ENCODE measurements at places on chromosomes 4 and X.

DNA sequence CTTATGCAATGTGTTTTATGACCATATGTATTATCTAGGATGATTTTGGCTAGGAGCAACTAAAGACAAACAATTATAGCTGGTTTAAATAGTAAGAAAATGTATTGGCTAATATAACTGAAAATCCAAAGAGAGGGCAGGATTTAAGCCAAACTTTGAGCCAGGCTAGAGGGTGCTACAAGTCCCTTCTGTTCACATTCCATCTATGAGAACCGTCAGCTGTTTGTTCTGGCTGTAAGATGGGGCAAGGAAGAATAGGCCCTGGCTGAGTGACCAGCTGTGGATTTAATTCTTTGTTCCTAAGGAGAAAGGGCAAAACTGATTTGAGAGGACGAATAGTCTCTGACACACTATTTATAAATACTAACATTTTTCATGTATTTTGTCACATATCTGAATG, 79.2 kb upstream of the UGT8 start:
- DNase-seq: no peak

- DNase-seq: no peak
Measured at GRCh38 chr4:154741922-154742850, 1.6 kb upstream of the LRAT start.

DNA sequence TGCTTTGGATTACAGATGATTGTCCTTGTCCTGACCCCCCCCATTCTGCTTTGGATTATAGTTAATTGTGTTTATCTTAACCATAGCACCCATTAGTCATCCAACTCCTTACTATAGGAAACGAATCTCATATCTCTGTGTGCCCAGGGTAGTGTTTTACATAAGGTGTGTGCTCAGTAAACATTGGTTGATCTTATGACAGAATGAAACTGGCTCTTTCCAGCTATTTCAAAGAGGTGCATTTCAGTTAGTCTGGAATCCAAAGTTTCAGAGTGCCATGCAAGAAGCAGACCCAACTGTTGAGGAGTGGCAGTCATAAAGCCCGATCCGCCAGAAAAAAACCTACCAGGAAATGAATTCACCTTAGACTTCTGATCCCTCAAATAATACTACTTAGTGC, 14.7 kb downstream of the TRIM2 start:
- no peak for DNase-seq

GRCh38 chr4:52051615-52052474, 741 bp downstream of the SPATA18 start:
- DNase-seq: peak; percentile 55

- DNase-seq: peak; percentile 25
Measured at GRCh38 chrX:30654989-30655607, 1.9 kb downstream of the GK start.

DNA sequence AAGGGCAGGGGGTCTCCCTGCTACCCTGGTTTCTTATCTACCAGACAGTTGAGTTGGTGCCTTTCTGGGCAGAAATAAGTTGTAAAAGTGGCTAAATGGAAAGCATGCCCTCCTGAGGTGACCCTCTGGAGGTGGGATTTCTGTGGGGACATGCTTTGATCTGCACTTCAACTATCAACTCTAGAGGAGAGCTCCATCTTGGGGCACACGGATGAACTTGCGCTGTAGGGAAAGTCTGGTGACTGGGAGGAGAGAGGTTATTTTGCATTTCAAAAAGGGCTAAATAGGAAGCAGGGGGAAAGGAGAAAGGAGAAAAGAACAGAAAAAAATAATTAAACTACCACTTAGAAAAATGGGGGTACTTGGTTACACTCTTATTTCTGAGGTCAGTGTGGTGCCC, 12.7 kb upstream of the RHOXF2B start:
- DNase-seq: no peak

DNA sequence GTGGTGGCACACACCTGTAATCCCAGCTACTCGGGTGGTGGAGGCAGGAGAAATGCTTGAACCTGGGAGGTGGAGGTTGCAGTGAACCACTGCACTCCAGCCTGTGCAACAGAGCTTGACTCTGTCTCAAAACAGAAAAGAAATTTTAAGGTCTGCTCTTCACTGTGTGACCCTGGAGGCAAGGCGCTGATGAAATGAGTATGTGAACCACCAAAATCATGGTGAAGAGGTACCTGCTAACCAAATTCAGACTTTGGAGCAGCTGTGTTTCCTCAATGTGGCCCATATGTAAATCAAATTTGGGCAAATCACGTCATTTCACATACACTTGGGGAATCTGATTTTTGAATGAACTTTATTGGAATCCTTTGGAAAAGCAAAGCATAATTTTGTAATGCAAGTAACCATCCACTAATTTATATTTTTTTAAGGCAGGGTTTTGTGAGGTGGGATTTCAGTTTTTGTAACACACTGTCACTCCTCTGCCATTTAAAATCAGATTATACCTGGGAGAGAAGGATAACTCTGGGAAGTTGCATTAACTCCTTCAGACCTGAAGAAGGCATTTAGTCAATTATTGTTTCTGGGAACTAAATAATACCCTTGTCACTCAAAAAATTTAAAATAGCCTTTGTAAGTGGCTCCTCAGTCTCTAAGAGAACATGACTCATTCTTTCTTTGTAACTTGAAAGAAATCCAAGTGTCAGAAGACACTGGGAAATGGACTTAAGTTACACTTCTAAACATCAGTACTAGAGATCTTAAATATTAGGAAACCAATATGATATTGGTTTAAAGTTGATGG, 24.0 kb downstream of the DOCK11 start:
- DNase-seq: no peak

DNA sequence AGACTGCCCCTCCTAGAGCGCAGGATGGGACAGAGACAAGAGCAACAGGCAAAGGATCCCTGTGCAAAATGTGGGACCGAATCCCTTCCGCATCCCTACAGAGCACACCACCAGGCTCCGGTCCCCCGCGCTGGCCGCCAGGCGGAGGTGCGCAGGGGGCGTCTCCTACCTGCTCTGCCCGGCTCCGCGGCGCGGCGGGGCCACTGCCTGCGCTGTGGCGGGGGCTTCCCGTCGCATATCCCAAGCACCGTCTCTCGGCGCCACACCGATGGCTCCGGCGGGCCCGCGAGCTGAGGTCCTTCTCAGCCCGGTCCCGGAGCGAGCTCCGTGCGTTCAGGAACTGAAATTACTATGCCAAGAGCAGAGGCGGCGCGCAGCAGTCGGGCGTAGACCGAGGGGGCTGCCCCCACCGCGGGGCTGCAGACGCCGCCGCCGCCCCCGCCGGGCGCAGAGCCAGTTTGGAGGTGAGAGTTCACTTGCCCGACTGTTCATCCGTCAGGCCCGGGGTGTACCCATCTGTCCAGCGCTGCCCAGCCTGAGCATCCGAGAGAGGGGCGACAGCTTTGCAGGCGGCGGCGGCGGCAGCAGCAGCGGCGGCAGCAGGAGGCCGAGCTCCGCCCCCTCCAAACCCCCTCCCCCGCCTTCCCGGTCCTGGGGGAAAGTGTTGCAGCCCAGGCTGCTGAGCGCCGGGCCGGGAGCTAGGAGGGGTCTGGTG, at the start of gene GPRIN3:
TSS of gene GPRIN3 (minus strand) at position 355 of the 715 bp plus-strand sequence. CDS start 57,690 bp downstream, outside the sequence.
- peak; percentile 72 for DNase-seq

DNA sequence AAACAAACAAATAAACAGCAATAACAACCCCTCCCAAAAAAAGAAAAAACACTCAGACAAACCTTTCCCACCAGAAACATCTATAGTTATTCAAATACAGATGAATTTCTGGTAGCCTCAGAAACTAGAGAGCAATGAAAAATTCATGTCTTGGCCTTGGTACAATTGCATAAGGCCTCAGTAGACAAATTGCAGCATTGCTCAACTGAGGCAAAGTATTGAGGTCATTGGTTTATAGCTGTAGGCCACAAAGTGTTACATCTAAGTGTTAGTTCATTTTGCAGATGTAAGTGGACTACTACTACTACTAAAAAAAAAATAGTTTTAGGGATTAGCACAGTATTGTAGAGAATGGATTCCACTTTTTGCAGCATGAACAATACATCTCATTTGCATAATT, 2268.3 kb downstream of the ARAP2 start:
- DNase-seq: no peak

DNA sequence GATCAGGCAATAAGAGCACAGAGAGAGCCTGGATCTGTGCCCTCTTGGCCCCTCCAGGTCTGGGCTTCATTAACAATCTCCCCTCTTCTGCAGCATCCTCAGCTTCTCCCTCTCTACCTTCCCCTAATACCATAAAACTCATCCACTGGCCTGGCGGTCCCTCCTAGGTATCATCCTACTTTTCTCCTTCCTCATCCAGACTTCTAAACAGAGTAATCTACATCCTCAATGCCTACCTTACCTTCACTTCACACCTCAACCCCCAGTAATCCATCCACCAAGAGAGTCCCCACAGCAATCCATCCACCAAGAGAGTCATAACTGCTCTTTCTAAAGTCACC, 17.0 kb downstream of the FGFBP1 start:
- DNase-seq: no peak

DNA sequence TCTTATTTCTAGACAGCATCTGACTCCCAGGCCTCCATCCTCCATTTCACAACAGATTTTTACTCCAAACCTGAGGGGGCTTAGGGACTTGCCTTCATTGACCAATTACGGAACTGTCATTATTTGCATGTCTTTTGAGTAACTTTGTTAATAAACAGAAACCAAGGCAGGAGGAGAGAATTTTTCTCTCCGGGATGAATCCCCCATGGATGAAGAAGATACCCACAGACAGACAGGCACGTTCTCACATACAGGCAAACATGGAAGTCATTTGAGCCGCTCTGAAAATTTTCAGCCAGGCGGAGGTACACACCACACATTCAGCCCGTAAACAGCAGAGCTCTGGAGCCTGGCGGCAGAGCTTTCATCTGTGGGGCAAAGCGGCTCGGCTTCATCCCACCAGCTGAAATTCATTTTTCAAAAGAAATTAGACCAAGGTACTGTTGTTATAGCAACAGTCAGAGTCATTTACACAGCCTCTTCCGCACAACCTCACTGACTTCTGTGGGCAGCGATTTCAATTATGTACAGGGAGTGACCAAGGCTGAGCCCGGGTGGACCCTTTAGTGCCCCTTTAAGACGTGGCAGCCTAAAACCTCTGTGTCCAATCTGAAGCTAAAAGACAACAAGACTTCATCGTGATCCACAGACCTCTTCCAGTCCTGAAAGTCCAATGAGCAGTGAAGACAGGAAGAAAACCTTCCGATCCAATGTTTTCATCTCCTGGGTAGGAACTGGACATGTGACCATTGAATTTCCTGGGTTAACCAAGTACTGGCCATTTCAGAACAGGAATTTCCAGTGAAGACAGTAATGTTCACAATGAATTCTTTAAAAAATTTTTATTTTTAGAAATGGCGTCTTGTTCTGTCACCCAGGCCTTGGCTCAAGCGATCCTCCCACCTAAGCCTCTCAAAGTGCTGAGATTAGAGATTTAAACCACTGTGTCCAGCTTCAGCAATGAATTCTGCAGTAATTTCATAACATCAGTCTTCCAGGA, 237.0 kb downstream of the MGST2 start:
- DNase-seq: no peak

DNA sequence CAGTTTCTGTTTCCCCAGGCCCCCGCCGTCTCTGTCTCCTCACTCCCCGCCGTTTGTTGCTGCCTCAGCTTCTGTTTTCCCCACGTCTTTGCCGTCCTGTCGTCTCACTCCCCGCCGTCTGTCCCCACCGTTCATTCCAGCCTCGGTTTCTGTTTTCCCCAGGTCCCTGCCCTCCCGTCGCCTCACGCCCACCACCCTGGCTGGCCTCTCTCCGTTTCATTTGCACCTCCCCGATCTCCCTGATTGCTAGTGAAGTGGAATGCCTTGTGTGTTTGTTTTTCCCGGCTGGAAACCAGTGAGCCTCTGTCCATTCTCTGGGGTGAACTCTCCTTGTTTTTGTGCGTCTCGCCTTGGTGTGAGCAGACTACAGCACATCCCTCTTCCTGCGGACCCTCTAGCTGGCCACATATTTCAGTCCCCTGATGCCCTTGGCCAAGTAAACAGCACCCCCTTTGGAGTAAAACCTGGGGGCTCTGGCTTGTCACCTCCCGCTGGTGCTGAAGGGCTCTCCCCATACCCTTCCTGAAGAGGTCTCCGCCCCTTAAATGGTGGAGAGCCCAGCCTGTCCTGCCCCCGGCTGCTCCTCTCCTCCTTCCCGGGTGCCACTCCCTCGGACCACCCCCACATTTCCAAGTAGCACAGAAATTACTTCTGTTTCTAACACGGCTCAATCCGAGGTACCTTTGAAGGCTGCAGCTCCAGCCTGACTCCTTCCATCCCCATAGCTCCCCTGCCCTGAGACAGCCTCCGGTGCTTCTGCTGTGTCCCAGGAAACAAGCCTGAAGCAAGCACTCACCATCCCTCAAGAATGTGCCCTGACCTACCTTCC, 13.2 kb downstream of the TMEM175 start:
- no peak for DNase-seq

GRCh38 chrX:56800801-56801200, 71.8 kb downstream of the NBDY start:
- peak; percentile 14 for DNase-seq

- DNase-seq: no peak
Measured at GRCh38 chrX:41526925-41527324, 79.8 kb downstream of the NYX start.

DNA sequence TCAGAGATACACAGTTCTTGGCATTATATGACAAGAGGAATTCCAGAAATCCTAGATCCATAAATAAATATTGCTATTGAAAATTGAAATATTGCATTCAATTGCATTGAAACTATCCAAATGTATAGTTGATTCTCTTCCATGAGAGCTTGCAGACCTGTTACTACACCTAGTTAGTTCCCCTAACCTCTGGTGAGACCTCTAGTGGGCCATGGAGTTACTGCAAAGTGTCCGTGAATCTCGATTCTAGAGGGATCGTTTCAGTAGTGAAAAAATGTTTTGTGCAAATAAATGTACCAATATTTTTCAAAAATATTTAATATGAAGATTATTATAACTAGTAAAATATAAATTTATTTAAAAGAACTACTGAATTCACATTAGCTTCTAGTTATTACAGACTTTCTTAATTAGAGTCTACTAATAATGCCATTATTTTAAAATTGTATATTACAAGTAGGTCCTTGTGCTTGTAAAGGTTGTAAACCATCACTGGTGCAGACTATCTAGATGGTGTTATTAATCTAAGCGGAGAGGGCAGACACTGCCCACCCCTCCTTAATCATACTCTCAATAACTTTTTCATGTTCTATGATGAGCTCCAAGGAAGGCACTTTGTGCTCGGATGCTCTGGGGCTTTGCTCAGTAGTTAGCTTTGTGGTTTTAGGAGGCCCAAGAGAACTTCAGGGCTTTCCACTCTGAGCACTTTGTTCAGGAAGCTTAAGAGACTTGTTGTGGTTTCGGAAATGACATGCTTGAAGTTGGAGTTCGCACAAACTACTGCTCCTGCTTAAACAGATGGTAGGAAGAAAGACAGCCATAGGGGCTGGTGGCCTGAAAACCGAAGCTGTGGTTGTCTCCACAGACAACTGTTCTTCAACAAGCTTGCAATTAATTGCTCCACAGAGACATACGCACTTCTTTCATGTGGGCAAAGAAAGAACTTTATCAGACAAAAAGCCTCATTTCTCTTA, 42.8 kb downstream of the IL21 start:
- peak; percentile 55 for DNase-seq

- peak; percentile 58 for DNase-seq
Measured at GRCh38 chr4:102560115-102560514, 59.0 kb downstream of the NFKB1 start.

GRCh38 chr4:107619066-107619465, 101.0 kb downstream of the PAPSS1 start:
- DNase-seq: peak; percentile 12

- no peak for DNase-seq
Measured at GRCh38 chr4:3879681-3880614, 113.8 kb downstream of the ADRA2C start.

Measured in suppressor macrophage treated with lipopolysaccharide for 4 hours (primary cell).